NCI-H526 (cell line): ENCODE measurements at places on chromosomes 13 and 19.

DNA sequence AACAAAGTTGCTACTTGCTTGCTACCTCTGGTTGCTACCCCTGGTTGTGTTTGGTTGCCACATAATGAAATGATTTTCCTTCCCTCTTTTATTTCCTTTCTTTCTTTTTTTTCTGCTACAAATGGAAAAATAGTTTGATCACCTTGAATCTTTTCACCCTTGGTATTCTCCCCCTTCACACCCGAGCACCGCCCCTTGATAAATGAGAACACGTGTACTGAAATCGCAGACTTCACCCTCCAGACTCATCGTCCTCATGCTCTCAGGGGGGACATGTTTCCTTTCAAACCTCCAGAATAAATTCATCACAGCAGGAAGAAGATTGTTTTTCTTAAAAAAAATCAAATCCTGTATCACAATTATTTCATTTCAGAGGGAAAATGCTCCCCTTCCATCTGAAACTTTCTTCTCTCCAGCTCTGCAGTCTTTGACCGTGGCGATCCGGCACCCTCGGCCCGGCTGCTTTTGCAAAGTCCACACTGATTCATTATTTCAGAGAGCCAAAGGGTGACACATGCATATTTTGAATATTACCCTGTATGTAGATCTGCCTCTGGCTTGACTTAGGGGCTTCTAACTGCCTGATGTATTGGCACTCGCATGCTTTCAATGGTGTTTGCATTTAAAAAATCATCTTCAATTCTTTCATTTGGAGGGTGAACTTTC lies 222.6 kb upstream of the MAB21L1 start:
- no peak for DNase-seq

DNA sequence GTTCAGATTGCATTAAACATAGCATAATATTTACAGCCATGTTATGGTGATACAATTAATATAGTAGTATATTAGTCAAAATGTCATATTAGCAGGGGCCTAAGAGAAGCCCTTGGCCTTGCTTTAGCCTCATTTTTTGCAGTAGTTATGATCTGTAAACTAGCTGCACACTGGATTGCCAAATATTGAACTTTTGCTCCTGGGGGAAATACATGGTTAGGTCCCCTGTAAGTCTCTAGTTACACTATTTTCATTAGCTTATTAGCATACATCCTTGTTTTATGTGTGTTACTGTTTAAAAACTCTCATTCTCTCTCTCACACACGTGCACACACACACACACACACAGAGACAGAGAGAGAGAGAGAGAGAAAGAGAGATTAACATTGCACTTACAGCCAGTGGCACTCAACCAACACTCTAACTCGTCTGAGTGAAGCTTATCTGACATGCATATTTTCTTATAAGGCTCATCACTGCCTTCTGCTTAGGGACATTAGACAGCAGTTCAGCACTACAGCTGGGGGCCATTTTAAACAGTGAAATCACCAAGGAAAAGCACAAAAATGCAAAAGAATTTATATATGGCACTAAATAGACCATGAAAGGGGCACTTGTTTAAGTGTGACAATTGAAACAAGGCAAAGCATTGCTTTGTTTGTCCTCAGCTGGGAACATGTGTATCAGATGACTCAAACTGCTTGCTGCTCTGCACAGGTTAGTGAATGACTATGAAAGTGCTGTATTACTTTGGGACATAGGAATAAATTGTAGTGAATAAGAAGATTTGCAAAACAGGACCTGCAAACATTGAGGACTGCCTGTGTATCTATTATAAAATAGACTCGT lies 278.7 kb downstream of the GPC6 start:
- no peak for DNase-seq

DNA sequence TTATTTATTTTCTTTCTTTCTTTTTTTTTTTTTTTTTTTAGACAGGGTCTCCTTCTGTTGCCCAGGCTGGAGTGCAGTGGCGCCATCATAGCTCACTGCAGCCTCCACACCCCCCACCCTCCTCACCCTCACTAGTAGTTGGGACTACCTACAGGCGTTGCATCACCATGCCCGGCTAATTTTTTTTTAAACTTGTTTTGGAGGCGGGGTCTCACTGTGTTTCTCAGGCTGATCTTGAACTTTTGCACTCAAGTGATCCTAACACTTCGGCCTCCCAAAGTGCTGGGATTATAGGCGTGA lies 33.6 kb downstream of the GJA3 start:
- DNase-seq = no peak

DNA sequence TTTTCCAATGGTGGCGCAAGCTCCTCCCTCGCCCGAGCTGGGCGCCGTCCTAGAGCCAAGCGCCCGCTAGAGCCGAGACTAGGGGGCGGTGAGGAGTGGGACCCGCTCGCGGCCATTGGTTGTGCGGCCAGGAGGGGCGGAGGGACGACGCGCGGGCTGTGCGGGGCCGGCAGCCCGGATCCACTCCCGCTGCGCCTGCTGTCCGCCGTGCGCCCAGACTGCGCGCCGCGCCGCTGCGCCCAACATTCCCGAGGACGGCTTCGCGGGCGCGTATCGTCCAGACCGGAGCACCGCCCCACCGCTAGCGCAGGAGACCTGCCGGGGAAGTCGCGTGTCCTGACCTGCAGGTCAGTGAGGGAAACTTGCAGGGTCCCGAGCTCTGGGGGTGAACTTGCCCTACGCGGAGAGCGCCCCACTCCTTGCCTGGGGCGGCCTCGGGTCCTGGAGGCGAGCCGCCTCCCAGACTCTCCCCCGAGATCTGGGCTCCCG lies at the start of gene SERTM1:
Gene SERTM1, plus strand, starts transcription at position 183 of the 489 bp plus-strand sequence. CDS start 21,059 bp downstream, outside the sequence.
- no peak for DNase-seq
